ENCODE measurements at places on chromosomes 5 and 9.

GRCh38 chr5:109411627-109412026 lies 1.9 kb upstream of the PJA2 start:
- no peak for DNase-seq

- DNase-seq: no peak
Measured at GRCh38 chr5:122412966-122413365, 100.9 kb downstream of the SNCAIP start.

GRCh38 chr5:177018341-177018740 lies 4.2 kb upstream of the ZNF346 start:
- DNase-seq: no peak

GRCh38 chr5:101024299-101024698 lies 121.2 kb upstream of the ST8SIA4 start:
- no peak for DNase-seq

- no peak for DNase-seq
Measured at GRCh38 chr5:96633820-96634219, 28.4 kb upstream of the CAST start.

DNA sequence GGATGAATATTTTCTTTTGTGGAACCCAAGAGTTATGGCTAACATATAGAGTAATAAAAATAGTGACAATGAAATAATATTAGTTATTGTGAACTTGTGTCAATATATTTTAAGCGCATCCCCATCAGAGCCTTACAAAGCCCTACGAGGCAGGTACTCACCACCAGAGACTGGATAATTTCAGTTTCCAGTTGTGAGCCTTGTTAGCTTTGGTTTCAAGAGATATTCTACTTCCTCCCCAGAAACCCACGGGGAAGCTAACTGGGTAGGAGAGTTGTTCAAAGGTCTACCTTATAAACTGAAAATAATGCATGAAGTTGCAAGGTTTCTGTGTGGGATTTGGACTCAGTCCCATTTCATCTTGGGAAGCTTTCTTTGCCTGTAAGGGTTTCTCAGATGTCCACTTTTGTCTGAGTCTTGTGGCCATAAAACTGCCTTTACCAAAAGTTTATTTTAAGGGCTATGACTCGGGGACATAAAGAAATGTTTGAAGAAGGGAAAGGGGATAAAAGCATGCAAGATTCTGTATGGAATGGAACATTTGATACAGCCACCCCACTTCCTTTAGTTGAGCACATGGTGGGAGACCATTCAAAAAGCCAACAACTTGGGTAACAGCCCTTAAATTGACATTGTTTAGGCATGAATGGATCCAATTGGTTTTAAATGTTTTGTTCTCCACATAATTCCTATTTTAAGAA lies 57.4 kb upstream of the ANKRD55 start:
- no peak for DNase-seq

- no peak for DNase-seq
Measured at GRCh38 chr5:20572614-20573013, 584.6 kb upstream of the CDH18 start.

DNA sequence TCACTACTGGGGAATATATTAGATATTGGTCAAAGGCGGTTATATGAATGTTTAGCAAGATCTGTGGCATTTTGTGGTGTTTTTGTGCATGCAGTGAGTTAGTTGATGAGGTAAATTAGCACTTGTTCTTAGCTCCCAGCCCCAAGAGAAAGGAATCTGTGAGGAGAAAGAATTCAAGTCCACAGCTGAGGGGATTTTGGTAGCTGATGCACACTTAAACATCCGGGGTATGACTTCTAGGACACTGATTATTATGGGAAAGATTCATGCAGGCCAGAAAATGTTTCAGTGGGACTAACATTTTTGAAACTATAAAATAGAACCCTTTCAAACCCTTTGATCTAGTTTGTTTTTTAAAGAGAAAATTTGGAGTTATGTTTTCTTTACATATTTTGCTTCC lies 118.2 kb upstream of the RPS23 start:
- no peak for DNase-seq

- DNase-seq: no peak
Measured at GRCh38 chr5:128796506-128796905, 168.8 kb upstream of the SLC27A6 start.

DNA sequence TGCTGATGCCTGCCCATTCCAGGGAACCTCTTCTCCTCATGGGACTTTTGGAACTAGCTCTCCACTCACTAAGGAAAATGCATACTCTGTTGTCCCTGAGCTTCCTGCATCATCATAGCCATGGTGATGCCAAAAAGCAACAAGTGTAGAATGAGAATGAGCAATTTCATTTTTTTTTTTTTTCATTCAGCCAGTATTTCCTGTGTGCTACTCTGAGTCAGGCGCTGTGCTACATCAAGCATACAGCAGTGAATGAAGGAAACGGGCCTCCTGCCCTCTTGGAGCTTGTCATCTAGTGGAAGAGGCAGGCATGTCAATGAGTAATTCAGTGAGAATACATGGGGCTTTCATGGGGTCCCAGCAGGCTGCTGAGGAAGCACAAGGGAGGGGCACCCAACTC lies 483.1 kb downstream of the BNC2 start:
- no peak for DNase-seq

DNA sequence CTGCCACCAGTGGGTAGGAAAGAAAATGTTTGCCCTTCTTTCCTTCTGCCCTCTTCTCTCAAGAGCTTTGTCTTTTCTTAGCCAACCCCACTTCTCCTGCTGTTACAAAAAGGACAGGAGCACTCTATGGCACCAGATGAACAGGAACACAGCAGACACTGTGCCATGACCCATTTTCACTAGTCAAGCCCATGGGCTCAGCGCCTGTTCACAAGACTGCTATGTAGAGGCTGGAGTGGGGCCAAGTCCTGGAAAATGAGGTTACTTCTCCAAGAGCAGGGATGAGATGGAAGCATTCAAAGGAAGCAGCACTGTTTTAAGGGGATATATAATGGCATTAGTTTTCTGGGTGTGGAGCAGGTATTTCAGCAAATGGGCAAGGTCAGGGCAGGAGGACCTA lies 46.8 kb upstream of the GRAMD2B start:
- no peak for DNase-seq

DNA sequence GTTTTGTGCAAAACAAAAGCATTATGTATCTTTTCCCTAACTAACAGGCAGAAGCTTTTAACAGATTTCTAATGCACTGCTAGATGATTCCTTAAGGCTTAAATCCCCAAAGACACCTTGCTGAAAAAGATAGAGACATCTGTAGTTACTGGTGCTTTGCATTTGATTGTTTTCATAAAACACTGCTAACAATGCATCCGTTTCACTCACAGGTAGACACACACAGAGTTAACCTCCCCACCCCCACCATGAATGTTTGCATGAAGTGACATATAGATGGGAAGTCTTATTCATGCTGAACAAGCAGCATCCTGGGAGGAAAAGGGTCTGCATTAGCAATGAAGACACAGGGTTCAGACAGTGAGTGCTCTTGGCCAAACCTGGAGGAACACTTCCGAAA lies 100.9 kb downstream of the ASTN2 start:
- no peak for DNase-seq
